ENCODE measurements at places on chromosomes 16 and 17.

- no peak for DNase-seq
Observed at GRCh38 chr17:56130631-56131030, 22.6 kb upstream of the ANKFN1 start.

- no peak for DNase-seq
Observed at GRCh38 chr17:79341222-79341780, 266.7 kb downstream of the ENGASE start.

DNA sequence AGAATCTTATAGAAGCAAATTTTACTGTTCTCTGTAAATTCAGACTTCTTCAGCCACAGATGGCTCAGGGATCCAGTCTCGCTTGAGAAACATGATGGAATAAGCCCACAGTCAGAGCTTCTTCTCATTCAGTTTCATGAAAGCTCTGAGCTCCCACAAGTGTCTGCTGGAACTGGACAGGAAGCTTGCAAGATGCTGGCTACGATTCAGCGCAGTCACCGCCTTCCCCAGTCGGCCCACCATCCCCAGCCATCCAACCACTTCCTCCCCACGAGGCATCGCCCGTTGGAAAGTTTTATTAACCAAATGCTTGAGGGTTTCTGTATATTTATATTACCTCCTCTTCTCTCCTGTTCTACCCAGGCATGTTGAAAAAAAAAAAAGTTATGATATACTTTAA lies 171.7 kb downstream of the ZFHX3 start:
- no peak for DNase-seq

GRCh38 chr17:79793924-79794304 lies 3.0 kb downstream of the CBX8 start:
- DNase-seq: no peak

DNA sequence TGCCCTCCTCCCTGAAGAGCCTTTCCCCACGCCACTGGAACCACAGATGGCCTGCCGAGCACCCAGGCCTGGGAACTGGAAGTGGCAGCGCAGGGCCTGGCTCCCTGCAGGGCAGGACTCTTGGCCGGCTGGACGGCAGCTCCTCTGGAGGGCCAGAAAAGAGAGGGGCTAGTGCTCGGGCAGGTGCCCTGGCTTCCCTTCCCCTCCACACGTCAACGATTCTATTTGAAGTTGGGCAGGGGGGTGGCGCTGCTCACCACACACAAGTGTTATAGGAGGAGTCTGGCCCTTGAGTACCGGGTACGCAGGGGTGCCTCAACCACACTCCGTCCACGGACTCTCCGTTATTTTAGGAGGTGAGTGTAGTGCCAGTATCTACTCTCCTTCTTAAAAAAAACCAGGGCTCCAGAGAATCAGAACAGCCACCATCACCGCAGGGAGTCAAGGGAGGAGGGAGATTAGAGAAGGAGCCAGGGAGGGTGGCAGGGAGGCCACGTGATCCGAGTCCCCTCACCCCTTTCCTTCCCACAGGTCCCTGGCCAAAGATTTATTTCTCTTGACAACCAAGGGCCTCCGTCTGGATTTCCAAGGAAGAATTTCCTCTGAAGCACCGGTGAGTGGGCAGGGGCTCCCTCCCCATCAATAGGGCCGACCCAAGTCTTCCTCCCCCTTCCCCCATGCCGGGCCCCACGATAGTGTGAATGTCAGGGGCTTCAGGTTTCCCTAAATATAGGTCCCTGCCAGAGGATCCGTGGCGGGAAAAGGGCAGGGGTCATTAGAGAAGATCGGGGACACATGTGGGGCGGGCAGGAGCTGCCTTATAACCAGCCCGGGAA lies 1.4 kb upstream of the ALDOA start:
- DNase-seq: peak; percentile 29

- DNase-seq: no peak
Observed at GRCh38 chr16:73033271-73033998, 14.5 kb downstream of the ZFHX3 start.

DNA sequence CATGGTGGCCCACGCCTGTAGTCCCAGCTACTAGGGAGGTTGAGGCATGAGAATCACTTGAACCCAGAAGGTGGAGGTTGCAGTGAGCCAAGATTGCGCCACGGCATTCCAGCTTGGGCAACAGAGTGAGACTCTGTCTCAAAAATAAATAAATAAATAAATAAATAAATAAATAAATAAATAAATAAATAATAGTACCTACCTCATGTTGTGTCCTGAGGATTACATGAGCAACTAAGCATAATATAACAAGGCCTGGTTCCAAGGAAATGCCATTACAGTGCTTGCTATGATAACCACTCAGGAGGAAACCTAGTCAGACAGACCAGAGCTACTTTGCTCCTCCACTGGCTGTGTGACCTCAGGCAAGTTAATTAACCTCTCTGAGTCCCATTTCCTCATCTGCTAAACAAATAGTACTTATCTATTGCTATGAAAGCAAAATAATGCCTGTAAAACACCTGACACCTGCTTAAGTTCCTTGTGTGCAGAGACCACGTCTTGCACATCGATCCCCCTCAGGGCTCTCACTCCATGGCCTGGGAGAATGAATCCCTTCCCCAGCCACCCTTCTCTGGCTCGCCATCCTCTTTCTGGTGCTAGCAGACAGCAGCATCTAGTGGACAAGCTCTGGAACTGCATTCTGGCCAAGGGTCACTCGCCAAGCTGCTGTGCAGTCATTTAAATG lies 7.5 kb downstream of the EPOP start:
- DNase-seq: peak; percentile 43

DNA sequence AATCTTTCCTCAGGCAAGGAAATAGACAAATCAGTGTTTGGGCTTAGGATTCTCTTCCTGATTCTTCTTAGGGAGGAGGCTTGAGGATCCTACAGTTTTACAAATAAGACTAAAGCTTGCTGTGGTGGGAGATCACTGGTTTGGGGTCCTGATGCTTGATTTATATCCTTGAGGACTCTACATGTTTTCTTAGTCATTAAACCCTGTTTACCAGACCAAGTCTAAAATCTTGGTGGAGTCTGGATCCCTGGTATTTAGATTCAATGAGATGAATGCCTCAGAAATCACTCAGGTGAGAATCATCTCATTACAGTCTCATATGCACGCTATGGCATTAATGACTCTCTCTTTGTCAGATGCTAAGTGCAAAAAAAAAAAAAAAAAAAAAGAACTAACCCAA lies 304.3 kb upstream of the SALL1 start:
- no peak for DNase-seq
